ENCODE measurements at places on chromosomes 16 and 17.

DNA sequence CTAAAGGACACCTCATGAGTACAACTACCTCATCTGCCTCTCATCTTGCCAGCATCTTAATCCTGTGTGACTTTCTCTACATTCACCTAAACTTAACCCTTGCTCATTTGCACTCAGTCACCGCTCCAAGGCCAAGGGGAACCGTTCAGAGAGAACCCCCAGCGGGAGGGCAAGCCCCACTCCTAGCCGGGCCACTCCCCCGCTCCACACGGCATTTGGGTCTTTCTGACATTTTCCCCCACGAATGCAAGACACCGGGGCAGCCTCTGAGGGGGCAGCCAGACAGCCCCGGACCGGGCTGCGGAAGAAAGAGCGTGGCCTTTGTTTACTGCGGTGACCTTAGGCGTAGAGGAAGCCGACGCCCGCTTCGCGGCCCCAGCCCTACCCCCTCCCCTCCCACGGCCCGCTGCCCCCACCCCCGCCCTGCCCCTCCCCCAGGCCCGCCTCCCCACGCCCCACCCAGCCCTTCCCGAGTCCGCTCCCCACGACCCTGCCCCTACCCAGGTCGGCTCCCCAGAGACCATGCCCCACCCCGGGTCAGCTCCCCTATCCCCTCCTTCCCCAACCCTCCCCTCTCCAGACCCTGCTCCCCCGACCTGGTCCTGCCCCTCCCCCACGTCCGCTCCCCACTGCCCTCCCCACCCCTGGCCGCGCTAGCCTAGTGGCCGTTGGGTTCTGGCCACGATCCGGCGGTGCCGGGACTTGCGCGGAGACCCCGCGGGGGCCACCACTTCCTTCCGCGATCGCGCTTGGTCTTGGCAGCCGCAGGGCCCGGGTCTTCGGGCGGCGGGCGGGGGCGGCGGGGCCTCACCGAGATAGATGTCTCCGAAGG lies 789 bp downstream of the CSNK1D start:
- no peak for DNase-seq

DNA sequence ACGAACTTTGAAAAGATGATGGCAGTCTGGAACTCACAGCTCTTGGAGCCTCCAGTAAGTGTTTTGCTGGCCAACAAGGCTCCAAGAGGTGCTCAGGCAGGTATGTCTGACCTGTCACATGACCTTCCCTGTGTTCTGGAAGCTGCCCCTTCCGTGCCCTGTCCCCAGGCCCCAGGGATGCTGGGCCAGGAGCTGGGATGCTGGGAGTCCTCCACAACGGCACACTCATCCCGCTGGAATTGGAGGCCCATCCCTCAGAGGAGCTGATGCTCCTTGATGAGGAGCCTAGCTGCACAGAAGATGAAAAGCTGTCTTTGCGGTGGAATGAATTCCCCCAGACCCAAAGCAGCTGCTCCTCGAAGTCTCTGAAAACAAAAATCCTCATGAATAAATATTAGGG lies 47.8 kb downstream of the HOXB1 start:
- DNase-seq, result no peak

DNA sequence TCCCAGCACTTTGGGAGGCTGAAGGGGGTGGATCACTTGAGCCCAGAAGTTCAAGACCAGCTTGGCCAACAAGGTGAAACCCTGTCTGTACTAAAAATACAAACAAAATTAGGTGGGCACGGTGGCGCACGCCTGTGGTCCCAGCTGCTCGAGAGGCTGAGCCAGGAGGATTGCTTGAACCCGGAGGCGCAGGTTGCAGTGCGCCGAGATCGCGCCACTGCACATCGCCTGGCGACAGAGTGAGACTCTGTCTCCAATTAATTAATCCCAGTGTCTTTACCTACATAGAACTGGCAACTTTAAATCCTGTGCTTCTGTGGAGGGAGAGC lies 1.5 kb upstream of the ELOB start:
- no peak for DNase-seq

DNA sequence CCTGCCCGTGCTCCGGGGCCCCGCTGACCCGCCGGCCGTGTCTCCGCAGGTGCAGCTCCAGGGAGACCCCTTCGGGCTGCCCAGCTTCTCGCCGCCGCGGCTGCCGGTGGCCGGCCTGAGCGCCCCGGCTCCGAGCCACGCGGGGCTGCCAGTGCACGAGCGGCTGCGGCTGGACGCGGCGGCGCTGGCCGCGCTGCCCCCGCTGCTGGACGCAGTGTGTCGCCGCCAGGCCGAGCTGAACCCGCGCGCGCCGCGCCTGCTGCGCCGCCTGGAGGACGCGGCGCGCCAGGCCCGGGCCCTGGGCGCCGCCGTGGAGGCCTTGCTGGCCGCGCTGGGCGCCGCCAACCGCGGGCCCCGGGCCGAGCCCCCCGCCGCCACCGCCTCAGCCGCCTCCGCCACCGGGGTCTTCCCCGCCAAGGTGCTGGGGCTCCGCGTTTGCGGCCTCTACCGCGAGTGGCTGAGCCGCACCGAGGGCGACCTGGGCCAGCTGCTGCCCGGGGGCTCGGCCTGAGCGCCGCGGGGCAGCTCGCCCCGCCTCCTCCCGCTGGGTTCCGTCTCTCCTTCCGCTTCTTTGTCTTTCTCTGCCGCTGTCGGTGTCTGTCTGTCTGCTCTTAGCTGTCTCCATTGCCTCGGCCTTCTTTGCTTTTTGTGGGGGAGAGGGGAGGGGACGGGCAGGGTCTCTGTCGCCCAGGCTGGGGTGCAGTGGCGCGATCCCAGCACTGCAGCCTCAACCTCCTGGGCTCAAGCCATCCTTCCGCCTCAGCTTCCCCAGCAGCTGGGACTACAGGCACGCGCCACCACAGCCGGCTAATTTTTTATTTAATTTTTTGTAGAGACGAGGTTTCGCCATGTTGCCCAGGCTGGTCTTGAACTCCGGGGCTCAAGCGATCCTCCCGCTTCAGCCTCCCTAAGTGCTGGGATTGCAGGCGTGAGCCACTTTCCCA lies 5.9 kb downstream of the CTF1 start:
- peak; percentile 64 for DNase-seq

DNA sequence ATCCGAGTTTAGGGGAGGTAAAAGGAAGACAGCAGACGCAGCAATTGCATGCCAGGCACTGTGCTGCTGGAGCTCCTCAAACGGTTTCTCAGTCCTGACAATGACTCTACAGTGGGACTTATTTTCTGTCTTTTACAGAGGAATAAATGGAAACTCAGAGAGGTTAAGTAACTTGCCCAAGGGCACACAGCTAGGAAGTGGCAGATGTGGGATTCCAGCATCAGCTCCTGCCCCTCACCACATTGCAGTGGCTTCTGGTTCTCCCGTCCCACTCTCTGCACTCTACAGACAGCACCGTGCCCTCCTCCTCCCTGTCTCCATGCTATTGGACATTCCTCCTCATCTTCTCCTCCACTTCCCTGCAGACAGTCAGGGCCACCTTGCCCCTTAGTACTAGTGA lies 74.2 kb upstream of the KSR1 start:
- no peak for DNase-seq

- peak; percentile 25 for DNase-seq
These were observed 238.9 kb downstream of the TOX3 start for GRCh38 chr16:52308051-52308450.

- no peak for DNase-seq
These were observed 301.9 kb downstream of the SOX9 start for GRCh38 chr17:72422505-72423285.

DNA sequence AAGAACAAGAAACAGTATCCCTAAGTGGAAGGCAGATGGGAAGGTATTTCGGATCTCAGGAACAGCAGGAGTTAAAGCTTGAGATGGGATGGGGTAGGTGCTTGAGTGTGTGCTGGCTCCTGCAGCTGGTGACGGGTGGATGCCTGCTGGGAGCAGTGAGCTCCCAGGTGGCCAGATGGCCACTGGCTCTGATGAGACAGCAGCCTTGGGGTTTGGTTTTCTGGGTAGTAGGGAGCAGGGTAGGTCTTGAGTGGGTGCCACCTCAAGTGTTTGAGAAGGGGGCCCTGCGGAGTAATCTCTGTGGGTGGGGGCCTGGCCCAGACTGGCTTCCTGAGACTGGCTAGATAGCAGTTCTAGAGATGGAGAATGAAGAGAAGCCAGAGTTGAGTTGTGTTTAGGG lies 10.3 kb downstream of the EPN2 start:
- no peak for DNase-seq

- DNase-seq, result no peak
These were observed 1.8 kb downstream of the ZNF48 start for GRCh38 chr16:30397056-30397455.

- DNase-seq, result no peak
These were observed 51.1 kb upstream of the FOXF1 start for GRCh38 chr16:86459266-86459665.

DNA sequence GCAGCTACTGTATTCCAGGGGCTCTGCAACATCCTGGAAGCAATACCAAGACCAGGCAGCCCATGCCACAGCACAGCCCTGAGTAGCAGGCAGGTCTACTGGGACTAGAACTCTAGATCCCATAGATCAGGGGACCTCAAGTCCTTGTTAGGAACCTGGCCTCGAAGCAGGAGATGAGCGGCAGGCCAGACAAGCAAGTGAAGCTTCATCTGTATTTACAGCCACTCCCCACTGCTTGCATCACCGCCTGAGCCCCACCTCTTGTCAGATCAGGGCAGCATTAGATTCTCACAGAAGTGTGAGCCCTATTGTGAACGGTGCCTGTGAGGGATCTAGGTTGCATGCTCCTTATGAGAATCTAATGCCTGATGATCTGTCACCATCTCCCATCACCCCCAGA lies 295.7 kb upstream of the TNRC6C start:
- DNase-seq, result no peak

GRCh38 chr16:27441998-27442397 lies 40.0 kb downstream of the IL21R start:
- no peak for DNase-seq

DNA sequence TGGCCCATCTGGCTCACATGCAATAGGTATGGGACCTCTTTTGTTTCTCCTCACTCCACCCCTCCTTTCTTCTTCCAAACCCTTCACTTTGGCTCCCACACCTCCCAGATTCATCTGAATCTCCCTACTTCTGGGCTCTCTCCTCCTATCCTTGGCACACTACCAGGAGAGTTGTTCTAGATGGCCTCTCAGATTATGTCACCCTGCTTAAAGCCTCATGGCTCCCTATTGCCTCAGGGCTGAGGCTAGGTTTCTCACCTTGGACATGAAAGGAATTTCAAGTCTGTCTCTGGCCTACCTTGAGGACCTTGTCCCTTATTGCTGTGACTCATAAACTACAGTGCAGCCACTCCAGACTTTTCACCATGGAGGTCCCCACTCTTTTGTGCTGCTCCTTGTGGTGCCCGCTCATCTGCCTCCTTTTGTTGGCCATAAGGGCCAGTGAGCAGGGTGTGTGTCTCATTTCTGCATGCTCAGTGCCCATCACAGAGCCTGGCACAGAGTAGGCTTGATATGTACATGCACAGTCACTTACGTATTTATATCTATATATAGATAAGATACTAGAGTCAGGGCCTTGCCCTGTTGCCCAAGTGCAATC lies 1.0 kb upstream of the MFAP4 start:
- DNase-seq, result no peak

DNA sequence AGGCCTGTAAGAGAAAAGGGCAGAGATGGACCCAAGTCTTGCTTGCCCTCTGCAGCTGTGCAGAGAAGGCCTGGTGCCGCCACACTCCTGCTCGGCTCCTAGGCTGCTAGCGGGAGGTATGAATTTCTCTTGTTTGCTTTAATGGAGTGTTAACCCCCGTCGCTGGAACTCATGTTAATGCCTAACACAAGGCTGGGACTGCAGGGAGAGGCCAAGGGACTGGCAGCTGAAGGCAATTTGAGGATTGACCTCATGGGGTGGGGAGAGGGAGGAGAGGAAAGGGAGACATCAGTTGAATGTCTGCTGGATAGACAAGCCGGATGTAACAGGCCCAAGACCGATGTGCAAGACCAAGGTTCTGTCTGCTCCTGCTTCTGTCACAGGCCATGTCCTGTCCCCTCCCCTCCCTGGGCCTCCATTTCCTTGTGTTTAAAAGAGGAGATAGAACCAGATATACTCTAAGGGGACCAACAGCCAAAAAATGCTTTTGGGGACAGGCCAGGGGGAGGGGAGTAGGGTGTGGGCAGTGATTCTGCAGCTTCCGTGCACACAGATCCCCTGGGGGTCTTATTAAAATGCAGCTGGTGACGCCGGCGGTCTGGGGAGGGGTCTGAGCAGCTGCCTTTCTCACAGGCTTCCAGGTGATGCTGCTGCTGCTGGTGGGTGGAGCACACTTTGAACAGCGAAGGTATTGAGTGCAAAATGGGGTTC lies 46.7 kb upstream of the TBX2 start:
- no peak for DNase-seq

DNA sequence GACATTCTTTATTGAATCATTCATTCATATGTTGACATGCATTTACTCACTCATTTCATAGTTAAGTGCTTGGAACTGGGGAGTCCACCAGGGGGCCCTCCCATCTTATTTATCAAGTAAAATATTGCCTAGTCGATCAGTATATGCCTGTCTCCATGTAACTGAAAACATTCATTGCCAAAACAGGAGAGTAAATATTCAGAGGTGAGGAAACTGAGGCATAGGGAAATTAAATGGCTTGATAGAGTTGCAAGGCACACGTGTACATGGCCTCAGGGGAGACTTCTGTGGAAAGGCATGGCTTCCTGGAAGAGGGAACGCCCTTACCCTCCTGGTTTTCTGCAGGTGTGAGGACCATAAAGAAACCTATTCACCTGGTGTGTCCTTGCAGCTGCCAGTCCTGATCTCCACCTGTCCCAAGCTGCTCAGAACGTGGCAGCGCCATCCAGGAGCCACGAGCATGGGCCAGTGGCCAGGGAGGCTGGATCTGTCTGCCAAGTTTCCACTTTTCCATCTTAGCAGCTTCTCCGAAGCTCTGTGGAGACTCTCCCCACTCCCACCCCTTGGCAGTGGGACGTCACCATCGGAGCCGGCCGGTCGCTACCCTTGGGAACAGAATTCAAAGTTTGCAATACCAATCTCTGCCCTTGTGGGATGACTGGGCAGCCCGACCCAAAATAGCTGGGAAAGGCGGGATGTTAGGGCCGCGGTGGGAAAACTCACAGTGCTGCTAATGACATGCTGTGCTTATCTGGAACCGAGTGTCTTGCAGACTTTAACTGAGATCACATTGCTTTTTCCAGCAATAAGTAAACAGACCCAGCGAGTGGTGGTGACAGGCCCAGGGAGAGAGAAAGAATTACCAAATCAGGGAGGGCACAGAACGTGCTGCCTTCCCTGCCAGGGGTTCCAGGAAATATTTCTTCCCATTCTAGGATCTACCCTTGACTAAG lies 4.1 kb upstream of the C1QTNF1 start:
- DNase-seq, result no peak

DNA sequence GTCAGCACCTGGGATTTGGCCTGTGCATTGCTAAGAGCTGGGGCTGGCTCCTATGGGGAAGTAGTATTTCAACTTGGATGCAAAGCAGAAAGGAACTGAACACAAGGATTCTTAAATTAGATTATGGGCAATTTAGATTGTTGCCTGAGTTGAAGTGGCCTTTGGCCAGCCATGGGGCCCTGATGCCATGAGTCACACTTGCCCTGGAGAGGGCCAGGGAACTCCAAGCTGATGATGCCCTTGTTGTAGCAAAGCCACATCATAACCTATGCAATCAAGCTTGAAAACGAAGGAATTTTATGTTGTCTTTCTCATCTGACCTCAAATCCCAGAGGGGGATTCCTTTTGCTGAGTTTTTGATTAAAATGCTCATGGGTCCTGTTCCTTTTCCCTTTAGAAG lies 3.9 kb upstream of the SPATA32 start:
- DNase-seq, result no peak

GRCh38 chr17:76897023-76897422 lies 28.8 kb downstream of the MGAT5B start:
- no peak for DNase-seq
